ENCODE measurements at places on chromosomes 3 and 15.
A peak's percentile ranks its signal among the peaks of the same experiment; 100 is the strongest.

- no peak for DNase-seq
Observed at GRCh38 chr3:157914882-157915281, 191.3 kb downstream of the SHOX2 start.

DNA sequence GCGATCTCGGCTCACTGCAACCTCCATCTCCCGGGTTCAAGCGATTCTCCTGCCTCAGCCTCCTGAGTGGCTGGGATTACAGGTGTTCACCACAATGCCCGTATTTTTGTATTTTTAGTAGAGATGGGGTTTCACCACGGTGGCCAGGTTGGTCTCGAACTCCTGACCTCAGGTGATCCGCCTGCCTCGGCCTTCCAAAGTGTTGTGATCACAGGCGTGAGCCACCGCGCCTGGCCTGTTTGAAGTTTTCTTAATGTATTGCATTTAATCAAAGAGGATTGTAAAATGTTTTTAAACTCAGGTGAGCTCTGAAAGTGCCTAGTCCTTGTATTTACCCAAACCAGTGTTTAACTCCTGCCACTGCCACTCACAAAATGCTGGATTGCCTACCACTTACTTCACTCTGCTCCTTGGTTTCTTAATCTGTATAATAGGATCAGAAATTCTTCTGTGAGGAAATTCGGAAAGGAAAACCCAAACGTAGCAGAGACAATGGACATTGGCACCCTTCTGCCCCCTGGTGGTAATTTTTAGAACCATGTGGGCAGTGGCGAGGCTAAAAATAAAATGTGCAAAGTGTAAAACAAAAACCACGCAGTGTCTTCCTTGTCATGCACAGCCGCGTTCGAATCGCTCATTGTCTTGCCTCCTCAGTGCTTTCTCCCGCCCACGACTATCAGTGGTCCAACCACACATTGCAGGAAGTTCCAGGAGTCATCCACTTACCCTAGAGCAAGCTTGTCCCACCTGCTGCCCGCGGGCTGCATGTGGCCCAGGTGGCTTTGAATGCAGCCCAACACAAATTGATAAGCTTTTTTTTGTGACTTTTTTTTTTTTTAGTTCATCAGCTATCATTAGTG lies 27.3 kb downstream of the CEP19 start:
- peak; percentile 61 for DNase-seq

DNA sequence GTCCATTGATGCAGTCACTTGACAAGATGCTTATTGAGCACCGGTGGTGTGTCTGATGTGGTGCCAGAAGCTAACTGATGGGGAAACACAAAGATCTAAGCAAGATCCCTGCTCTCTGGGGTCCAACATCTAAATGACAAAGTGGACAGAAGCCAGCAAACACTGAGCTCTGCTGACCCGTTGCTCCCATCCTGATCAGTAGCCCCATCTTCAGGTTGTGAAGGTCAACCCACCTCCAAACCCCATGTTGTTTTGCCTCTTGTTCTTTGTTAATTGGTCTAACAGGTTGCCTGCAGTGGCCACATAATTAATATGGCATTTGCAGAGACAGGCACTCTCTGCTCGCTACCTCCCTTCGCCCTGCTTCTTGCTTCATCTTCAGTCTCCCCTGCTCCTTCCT lies 21.5 kb upstream of the GLCE start:
- DNase-seq = no peak

DNA sequence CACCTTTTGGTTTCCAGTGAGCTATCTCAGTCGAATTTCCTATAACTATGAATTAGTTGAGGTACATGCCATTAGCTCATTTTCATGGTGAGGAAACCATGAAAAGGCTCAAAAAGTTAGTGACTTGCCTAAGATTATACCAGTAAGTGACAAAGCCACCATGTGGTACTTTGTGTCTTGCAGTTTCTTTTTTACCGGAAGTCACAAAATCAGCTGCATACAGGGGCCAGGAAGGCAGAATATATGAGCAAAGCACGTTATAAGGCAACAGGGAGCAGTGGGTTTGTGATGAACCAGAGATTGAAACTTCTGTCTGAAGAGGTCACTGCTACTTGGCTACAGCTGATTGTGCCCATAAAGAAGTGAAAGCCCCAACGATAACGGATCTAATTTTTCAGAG lies 50.3 kb downstream of the CMTM8 start:
- DNase-seq = no peak

GRCh38 chr3:193996221-193996620 lies 139.7 kb upstream of the HES1 start:
- DNase-seq = no peak

- DNase-seq = peak; percentile 9
Observed at GRCh38 chr3:189304465-189305351, 132.9 kb downstream of the TPRG1 start.

DNA sequence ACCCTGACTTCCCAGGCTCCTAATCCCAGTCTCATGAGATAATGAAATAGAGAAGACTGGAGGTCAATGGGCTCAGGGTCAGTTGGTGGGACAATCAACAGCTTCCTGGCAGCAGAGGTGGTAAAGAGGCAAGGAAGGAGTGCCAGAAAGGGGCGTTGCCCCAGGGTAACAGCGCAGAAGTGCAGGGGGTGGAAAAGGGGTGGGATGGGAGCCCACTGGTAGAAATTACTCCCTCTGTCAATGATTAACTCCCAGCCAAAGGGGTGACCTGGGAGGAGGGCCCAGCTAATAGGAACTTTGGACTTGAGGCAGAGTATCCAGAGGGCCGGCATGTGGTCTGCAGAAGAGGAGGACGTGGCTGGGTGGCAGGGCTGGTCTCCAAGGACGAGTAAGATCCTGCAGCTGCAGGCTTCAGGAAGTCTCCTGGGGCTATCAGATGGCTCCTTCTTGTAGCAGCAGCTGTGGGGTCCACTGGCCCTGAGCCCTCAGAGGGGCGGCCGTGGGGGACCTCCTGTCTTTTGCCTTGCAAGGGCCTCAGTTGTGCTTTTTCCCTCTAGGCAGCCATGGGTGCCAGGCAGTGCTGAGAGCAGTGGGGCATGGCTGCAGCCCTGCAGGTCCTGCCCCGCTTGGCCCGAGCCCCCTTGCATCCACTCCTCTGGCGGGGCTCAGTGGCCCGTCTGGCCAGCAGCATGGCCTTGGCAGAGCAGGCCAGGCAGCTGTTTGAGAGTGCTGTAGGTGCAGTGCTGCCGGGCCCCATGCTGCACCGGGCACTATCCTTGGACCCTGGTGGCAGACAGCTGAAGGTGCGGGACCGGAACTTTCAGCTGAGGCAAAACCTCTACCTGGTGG lies 2.3 kb downstream of the GLYCTK start:
- no peak for DNase-seq

DNA sequence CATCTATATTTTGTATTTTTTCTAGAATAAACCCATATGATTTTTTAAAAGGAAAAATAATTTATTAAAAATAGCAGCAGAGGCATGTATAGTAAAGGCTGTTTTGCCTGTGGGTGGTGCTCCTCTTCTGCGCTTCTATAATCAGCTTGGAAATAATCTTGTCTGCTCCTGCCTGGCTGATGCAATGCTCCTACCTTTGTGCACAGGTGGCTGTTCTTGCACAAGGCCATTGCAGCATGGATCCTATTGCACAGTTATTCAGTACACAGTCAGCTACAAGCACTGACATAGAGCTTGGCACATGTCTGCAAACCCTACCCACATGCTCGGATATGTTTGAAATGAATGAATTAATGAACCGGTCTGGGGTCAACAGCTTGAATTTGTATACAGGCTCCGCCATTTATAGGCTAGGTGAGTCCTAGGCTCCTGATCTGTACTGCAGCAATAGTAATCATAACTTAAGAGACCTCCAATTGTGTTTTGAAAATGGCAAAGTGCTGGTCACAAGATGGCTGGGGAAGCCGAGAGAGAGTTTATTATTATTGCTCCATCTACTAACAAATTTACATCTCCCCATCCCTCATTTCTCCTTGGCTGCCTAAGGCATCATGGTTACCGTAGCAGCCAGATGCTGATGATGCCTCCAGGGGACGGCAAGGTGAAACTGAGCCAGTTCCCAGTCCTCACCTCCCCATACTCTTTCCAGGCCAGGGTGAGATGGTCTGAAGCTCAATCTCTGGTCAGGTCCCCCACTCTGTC lies 532 bp upstream of the RTP1 start:
- DNase-seq = no peak

GRCh38 chr3:126451511-126451910 lies 24.2 kb downstream of the ZXDC start:
- no peak for DNase-seq

- no peak for DNase-seq
Observed at GRCh38 chr15:74376226-74376625, 8.8 kb upstream of the CYP11A1 start.

DNA sequence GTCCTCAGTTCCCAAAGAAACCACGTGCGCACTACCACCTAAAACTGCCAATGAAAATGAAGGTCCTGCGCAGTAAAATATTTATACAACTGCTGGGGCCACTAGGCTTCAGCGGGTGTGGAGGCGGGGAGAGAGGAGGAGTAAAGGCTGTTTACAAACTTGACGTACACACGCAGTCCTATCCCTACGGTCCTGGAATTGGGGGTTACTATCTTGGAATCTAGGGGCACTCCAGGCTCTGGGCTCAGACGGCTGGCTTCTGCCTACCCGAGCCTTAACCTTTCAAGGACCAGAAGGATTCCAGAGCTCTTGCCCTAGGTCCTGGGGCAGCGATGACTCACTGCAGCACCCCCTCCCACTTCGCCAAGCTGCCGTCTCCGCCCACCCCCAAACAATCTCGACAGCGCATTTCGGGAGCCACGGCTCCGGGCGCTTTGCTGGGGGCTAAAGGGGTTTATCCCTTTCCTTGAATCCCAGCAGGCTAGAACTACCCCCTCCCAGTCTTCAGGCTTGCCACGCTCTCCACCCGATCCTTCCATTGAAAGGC lies 3.0 kb downstream of the ADAMTS9 start:
- DNase-seq = peak; percentile 84

DNA sequence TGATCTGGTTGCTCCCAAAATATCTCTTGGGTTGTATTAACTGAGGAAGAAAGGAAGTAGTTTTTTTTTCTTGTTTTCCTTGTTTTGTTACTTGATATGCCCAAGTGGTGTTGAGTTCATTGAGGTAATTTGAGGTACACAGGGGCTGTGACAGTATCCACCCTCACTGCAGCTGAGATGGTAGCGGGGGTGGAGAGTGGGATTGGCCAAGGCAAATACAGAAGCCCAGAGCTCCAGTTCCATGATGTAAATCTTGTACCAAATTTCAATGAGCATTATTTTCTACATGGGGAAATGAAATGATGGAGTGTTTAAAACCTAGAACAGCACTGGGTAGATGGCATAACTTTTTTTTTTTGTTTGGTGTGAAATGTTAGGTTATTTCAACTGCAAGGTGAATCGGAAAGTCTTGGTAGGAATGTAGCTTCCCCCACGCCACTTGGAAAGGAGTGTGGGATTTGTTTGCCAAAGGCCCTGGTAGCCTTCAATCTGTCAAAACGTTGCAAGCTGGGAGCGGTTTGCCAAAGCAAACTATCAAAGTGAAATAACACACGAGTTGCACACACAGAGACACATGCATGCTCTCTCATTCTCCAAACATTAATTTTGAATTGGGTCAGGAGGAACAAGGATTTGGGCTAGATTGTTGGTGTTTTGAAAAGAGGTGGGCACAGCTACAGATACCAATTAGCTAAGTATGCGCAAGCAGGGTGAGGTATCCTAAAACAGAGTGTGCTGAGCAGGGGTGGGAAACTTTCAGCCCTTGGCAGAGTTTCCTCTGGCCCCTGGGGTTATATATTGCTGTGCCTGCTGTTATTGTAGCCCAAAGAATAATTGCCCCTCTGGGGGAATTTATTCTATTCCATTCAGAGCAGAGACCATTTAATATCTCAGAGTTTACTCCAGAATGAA lies 34.6 kb downstream of the THSD4 start:
- DNase-seq = no peak

DNA sequence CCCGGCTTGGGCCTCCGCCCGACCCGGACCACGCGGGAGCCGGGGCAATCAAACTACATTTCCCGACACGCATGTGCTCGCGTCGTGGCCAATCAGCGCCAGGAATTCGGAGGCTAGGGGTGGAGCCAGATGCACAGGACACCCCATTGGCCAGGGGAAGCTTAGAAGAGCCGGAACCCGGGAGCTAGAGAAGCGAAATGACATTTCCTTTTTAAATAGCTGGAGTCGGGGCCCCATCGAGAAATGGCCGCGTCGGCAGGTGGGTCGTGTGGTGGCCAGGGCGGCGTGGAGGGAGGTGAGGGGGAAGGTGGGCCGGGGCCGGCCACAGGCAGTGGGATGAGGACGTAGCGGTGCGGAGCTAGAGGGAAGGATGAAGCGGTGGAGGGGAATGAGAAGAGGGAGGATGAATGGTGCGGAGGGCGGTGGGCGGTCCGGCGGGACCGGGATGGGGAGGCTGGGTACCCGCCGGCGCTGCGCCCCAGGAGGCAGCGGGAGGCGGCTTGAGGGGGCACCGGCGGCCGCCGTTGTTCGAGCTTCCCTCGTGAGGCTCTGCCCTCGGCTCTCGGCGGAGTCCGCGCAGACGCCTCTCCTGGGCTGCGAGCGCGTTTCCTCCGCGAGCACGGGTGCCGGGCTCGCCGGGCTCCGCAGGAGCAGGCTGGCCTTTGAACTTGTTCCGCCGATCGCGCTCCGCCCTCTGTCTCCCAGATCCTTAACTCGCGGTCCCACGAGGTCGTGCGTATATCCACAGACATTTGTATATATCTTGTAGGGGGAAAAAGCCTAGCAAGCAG lies at the start of gene KBTBD8:
Gene KBTBD8 (plus strand): TSS at position 195 of the 791 bp plus-strand sequence. CDS start 49 bp downstream, at position 244.
- DNase-seq = peak; percentile 99

- DNase-seq = peak; percentile 9
Observed at GRCh38 chr3:136546720-136547119, 205.5 kb downstream of the STAG1 start.

- DNase-seq = no peak
Observed at GRCh38 chr3:123907720-123908119, 23.6 kb upstream of the MYLK start.

DNA sequence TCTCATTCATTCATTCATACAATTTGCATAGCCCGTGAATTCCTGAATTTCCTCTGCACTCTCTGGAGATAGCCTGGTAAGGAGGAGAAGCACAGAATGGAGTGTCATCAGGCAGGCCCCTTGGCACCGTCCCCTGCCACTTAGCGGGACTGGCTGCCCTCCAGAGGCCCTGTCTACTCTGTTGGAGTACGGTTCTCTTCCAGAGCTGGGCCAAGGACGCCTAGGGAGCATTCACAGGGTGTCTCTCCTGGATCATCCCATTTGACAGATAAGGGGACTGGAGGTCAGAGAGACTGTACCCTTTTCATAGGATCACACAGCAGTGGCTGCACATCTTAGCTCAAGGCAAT lies 48.0 kb downstream of the PTH1R start:
- DNase-seq = no peak

GRCh38 chr3:31533169-31534064 lies 692 bp downstream of the STT3B start:
- peak; percentile 49 for DNase-seq

DNA sequence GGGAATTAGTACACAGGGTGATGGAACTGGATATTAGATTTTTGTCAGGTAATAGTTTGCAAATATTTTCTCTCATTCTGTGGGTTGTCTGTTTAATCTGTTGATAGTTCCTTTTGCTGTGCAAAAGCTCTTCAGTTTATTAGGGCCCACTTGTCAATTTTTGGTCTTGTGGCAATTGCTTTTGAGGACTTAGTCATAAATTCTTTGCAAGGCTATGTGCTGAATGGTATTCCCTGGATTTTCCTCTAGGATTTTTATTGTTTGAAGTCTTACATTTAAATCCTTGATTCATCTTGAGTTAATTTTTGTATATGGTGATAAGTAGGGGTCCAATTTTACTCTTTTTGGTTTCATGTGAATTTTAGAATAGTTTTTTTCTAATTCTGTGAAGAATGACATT lies 111.3 kb downstream of the ARRDC4 start:
- no peak for DNase-seq

Data from mesenchymal stem cell (in vitro differentiated cells and primary cell).